Stimulated activated CD4-positive, alpha-beta T cell treated with anti-CD3 and anti-CD28 coated beads, TNF-alpha, amount 100 ng/mL, for 48 hours (primary cell): ENCODE measurements at places on chromosomes 7 and 10.

- DNase-seq: no peak
Measured at GRCh38 chr7:25613912-25614311, 385.6 kb upstream of the NPVF start.

- no peak for DNase-seq
Measured at GRCh38 chr10:21811245-21811585, 192.3 kb downstream of the DNAJC1 start.

DNA sequence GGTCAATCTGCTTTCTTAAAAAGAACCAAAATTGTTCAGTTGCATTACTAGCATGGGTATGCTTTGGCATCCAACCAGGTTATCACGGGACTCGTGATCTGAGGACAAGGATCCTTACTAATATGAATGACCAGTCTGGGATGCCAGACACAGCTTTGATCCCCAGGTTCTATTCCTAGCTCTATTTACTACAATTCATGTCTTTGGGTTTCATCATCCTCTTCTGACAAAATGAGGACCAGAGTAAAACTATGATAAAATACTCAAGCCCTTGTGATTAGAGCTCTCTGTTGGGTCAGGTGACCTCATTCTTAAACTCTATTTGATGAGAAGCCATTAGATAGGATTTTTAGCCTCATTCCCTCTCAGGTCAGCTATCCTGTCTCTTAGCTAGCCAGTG is 119.8 kb downstream of the SLC25A13 start:
- DNase-seq: no peak

- DNase-seq: no peak
Measured at GRCh38 chr10:75136346-75136745, 24.9 kb downstream of the SAMD8 start.

- no peak for DNase-seq
Measured at GRCh38 chr7:7703427-7703826, 15.0 kb downstream of the RPA3 start.

- DNase-seq: no peak
Measured at GRCh38 chr7:54874804-54875203, 115.8 kb upstream of the SEC61G start.

GRCh38 chr10:57979956-57980355 is 287.7 kb downstream of the IPMK start:
- no peak for DNase-seq

DNA sequence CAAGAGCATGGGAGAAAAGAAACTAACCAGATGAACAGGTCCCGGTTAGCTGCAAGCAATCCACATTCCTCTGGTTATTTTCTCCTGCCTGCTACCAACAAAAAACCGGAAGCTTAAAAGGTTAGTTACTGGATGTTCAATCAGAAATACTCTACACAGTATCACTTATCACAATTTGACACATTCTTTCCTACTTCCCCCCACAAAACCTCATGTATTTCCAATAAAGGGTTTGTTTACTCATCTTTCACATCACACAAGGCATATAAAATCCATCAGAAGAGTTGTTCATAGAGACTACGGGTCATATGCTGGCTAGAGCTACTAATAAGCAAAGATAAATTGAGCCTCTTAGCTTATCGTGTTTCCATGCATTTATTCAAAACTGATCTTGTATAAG is 4.8 kb downstream of the SLC25A28 start:
- no peak for DNase-seq

DNA sequence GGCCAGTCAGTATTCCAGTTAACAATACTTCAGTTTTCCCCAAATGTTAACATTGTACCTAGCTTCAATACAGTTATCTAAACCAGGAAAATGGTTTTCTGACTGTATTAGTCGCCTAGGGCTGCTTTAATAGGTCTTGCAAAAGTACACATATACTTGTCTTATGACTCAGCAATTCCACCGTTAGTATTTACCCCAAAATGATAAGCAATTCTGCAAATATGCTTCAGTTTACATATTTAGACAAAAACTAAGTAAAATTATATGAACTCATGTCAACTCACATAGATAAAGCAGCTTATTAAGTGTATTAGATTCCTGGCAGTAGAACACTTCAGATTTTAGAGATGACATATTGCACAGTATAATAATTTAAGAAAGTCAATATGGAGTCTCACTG is 363.3 kb downstream of the ARL4A start:
- no peak for DNase-seq

DNA sequence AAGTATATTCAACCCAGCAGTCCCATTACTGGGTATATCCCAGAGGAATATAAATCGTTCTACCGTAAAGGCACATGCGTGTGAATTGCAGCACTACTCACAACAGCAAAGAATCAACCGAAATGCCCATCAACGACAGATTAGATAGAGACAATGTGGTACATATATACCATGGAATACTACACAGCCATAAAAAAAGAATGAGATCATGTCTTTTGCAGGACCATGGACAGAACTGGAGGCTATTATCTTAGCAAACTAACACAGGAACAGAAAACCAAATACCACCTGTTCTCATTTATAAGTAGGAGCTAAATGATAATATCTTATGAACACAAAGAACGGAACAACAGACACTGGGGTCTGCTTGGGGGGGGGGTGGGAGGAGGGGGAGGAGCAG is 44.3 kb upstream of the KLHL7 start:
- no peak for DNase-seq
